ENCODE measurements at places on chromosomes 6 and 20.
A peak's percentile ranks its signal among the peaks of the same experiment; 100 is the strongest.

GRCh38 chr6:83904395-83904794 lies 44.9 kb downstream of the CYB5R4 start:
- DNase-seq = no peak

- no peak for DNase-seq
Observed at GRCh38 chr6:163490826-163491577, 76.5 kb downstream of the QKI start.

DNA sequence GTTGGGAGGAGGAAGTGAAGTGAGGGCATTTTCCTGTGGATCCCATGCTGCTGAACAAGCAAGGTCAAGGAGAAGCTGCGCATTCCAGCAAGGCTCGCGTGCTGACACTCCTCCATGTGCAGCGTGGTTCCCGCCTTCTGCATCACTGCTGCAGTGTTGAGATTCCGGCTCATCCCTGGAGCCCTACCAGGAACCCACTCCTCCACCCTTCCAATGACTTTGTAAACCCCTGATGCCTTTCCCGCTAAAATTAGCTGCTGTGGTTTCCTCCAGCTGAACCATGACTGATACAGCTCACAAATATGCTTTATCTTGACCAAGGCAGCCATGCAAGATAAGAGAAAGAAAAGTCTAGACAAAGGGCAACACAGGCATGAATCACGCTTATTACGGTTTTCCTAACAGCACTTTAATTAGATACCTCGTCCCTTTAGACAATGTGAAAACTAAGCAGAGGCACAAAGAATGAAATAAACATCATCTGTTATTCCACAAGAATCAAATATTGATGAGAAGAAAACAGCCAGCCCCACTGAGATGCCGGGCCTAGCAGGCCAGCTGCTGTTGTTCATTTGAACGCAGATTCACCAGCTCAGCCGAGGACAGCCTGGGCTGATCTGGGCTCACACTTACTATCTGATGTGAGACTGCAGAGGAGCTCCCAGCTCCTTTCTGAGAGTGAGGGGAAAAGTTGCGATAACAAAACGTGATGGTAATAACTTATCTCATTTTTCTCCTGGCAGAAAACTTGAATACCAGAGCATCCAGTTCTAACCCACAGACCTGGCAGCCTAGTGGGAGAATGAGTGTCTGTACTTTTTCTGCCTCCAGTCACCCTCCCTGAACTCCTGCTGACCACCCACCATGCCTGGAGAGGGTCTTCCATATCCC lies 14.2 kb upstream of the BNIP5 start:
- DNase-seq = no peak

GRCh38 chr6:121305957-121306607 lies 28.2 kb downstream of the TBC1D32 start:
- DNase-seq = no peak

- no peak for DNase-seq
Observed at GRCh38 chr6:73943411-73943810, 247.4 kb downstream of the CD109 start.

- no peak for DNase-seq
Observed at GRCh38 chr6:135191508-135192255, 10.6 kb downstream of the MYB start.

- DNase-seq = no peak
Observed at GRCh38 chr6:140445474-140446004, 1071.1 kb upstream of the CITED2 start.

DNA sequence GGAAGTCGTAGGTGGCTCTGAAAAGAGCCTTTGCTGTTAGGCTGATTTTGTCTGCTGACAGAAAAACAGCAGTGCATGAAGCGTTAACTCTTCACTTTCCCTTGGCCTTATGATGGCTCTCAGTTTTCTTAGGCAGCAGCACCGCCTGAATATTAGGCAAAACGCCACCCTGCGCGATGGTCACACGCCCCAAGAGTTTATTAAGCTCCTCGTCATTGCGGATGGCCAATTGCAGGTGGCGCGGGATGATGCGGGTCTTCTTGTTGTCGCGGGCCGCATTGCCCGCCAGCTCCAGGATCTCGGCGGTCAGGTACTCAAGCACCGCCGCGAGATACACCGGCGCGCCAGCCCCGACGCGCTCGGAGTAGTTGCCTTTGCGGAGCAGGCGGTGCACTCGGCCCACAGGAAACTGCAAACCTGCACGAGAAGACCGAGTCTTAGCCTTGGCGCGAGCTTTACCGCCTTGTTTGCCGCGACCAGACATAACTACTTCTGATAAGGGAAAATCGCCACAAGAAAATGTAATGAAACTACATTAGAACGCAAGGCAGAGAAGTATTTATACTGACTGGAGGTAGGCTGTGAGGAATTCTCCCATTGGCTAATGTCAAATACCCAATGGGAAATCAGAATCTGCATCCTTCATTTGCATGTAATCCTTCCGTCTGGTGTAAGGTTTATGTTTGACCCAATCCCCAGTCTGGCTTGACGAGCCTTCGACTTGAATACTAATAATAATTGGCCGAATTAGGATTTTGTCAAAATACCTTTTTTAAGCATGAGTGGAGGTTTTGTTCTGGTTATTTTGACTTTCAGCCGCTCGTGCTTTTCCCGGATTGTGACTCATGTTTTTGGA lies 53.9 kb upstream of the HFE start:
- no peak for DNase-seq

DNA sequence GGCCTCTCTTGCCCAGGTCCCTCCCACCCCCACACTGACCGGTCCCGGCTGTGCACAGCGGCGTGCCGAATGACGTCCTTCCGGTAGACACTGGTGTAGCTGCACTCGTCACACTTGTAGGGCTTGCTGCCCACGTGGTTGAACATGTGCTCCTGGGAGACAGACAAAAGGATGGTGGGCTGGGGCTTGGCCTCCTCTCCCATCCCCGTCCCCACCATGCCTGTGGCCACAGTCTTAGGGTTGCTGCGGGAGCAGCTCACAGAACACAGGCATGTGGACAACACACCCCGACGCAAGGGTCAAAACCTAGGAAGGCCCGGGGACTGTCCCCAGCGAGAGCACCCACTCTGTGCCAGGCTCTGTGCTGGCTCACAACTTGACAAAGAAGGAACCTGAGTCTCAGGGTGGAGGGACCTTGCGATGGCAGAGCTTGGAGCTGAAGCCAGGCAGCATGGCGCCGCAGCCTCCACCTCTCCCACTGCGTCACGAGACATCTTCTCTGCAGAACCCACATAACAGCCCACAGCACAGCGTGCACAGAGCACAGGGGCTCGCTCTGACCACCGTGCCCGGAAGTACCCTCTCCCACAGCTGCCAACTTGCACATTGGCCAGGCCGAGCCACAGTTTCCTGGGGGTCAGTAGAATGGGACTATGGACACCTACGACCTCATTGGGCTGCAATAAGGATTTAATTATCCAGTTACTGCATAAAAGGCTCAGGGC lies 9.8 kb downstream of the ZNF335 start:
- DNase-seq = no peak

DNA sequence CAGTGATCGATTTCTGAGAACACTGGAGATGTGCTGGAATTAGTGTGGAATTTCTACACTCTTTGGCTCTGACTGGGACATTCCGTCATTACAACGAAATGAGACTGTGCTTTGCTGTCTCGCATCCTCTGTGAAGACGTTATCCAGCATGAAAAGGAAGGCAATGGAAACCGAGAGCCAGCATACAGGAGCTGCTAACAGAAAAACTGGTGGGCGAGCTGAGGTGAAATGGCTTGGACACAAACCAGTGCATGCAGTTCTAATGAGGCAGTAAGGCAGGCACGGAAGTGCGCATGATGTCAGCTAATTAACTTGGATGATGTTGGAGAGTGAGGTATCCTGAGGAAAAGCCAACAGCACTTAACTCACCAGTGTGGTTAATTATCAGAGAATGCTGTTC lies 202.8 kb upstream of the AGPAT4 start:
- no peak for DNase-seq

DNA sequence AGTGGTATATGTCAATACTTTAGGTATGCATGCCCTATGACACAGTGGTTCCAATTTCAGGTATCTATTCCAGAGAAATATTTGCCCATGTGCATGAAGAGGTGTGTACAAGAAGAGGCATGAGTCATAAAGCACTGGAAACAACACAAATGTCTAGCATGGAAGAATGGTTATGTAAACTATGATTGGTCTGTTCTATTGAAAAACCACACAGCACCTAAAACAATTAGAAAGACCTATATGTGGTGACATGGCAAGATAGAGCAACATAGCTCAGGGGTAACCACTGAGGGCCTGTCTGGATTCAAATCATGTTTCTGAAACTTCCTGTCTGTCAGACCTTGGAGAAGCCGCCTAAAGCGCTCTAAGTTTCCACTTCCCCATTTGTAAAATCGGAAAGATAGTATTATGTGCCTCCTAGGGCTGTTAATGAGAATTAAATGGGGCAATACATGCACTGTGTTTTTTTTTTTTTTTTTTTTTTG lies 76.0 kb upstream of the SHLD1 start:
- DNase-seq = peak; percentile 51

DNA sequence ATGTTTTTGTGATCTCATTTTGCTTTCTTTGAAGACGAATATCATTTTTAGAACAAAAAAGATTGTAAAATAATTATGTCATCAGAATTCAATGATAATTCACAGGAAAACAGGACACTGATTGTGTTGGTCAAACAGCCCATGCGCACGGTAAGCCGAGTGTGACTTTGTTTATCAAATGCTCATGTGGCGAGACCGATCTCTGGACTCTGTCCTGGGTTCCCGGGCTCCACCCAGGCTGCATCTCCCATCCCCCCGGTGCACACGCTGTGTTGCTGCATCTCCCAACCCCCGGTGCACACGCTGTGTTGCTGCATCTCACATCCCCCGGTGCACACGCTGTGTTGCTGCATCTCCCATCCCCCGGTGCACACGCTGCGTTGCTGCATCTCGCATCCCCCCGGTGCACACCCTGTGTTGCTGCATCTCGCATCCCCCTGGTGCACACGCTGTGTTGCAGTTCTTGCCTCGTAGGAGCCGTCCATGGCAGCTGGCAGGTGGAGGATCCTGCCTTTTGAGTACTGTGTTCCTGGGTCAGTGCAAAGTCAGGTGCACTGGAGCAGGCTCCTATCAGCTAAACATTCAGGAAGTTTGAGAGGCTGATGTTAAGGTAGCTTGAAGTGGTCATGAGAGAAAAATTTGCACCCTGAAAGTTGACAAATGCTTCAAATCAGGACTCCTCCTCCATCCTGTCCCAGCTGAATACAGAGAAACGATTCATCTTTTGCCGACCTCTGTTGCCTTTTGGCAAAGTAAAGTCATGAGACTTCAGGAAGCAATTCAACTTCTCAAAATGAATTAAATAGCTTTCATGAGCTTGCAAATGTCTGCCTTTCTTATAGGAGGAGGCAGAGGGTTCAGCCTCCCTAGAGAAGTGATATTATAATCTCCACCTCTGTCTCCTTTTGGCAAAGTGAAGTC lies 77.1 kb upstream of the FRMD1 start:
- no peak for DNase-seq
